ENCODE measurements at places on chromosomes 6 and 20. TPM values are rescaled to one million over a fixed set of nuclear protein-coding genes. Genes with fewer than 3 reads are reported as not detected.

FERMT1 gene
- 4.2 TPM for polyA plus RNA-seq

PDYN gene
- 0.60 TPM for polyA plus RNA-seq

ANKRD66 gene
- not detected for polyA plus RNA-seq

CRISP3 gene
- not detected for polyA plus RNA-seq

FNDC11 gene
- 8.8 TPM for polyA plus RNA-seq

ASIP gene
- not detected for polyA plus RNA-seq

SYCP2L gene
- polyA plus RNA-seq: 1.3 TPM

SPATS1 gene
- polyA plus RNA-seq: not detected

All from H1 (cell line).